Activated CD8-positive, alpha-beta T cell treated with anti-CD3 and anti-CD28 coated beads, Interleukin-2, amount 10 ng/mL, durations not matched to agents 7 days and 5 days (primary cell): ENCODE measurements at places on chromosomes 16 and 17.

GRCh38 chr17:81222620-81222905, 202 bp downstream of the CEP131 start:
- DNase-seq = no peak
- H3K27ac ChIP-seq = no peak overlapping the region

- H3K4me3 ChIP-seq = no peak overlapping the region
- no peaks in the 10 kb centered on the region for H3K4me1 ChIP-seq
- no peak overlapping the region for H3K27ac ChIP-seq
- DNase-seq = no peak
- no peaks in the 10 kb centered on the region for H3K36me3 ChIP-seq
These were observed 1025.2 kb upstream of the GOT2 start for GRCh38 chr16:59759296-59759695.

- peak overlapping the region; percentile 27 for H3K27ac ChIP-seq
- DNase-seq = peak; percentile 71
- H3K4me3 ChIP-seq = no peak overlapping the region
- peaks cover 58% of the 10 kb centered on the region for H3K36me3 ChIP-seq
- H3K4me1 ChIP-seq = peaks cover 44% of the 10 kb centered on the region
These were observed 3.1 kb downstream of the CDC6 start for GRCh38 chr17:40290629-40291280.

- no peak overlapping the region for H3K27ac ChIP-seq
- no peak overlapping the region for H3K4me3 ChIP-seq
- peak; percentile 44 for DNase-seq
- H3K27me3 ChIP-seq = no peaks in the 10 kb centered on the region
These were observed 42.5 kb downstream of the MYH3 start for GRCh38 chr17:10614536-10615155.

DNA sequence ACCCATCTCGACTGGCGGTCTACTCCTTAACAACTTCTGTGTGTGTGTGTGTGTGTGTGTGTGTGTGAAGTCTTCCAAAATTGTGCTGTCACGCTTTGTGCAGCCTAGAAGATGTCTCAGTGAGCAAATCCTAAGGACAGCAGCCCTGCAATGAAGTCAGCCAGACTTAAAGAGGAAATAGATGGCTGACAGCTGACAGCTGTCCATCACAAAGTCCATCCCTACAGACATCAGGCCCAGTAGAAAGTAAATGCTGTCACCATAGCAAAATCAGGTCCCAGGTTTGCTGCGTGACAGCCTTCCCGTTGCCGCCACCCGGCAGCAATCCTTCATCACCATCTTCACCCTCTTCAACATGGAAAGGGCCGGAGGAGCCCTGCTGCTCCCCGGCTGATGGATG, 416.0 kb downstream of the SOX9 start:
- peaks cover 5% of the 10 kb centered on the region for H3K4me1 ChIP-seq
- no peak overlapping the region for H3K27ac ChIP-seq
- peaks cover 11% of the 10 kb centered on the region for H3K27me3 ChIP-seq
